ENCODE measurements at places on chromosomes 13 and 19.

- no peak for DNase-seq
Observed at GRCh38 chr19:13078381-13078780, 24.3 kb downstream of the LYL1 start.

- peak; percentile 83 for DNase-seq
Observed at GRCh38 chr13:24220086-24220703, 59.7 kb downstream of the SPATA13 start.

DNA sequence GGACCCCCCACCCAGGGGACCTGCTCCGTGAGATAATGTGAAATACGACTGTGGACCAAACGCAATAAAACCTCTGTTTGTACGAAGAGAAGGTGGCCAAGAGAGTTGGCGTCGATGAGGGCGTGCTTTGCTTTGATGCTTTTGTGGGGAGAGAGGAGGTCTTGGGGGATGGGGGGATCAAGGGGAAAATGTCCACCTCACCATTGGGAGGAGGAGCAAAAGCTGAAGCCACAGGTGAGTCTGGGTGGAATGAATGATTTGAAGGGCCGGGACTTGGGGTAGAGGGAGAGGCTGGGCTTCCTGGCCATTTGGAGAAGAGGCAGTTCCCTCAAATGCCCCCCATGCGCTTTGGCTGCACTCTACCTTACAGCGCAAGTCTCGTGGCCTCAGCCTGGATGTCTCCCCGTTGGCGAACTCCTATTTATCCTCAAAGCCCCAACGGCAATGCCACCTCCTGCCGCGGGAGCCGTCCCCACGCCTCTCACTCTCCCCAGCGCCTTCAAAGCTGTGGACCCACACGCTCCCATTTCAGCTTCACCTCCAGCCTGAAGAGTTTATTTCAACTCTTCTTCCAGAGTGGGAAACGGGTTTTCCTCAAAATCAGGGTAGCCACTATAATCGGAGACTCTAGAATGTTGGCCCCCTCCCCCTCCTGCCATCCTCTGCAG lies 795 bp upstream of the ABCA7 start:
- no peak for DNase-seq

GRCh38 chr13:90757127-90757680 lies 590.3 kb upstream of the MIR17HG start:
- DNase-seq = no peak

GRCh38 chr13:48078251-48078656 lies 16.6 kb downstream of the MED4 start:
- no peak for DNase-seq

DNA sequence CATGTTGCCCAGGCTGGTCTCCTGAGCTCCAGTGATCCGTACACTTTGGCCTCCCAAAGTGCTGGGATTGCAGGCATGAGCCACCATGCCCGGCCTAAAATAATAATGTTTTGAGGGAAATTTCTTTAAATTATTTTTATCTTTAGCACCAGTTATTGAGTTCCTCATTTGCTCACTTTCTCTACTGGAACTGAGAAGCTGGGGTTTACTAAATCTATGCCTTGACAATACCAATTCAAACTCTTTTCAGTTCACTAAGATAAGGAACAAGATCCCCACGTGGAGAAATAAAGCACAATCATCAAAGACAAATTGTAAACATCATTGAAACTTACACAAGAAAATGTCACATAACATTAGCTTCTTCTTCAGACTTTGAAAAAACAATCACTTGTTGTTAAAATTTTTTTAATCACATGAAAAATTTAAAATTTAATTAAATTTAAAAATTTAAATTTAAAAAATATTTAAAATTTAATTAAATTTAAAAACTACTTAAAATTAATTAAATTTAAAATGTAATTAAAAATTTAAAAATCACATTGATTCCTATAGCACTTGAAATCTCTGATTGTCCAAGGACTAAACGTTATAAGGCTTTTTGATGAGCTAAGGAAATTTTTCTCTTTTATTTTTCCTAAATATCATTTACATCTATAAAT lies 25.2 kb upstream of the XPO4 start:
- DNase-seq = no peak

All from inflammatory macrophage (primary cell).